ENCODE measurements at places on chromosomes 7 and 10.

GRCh38 chr10:52908478-52908877 lies 135.9 kb upstream of the MBL2 start:
- DNase-seq, result no peak

DNA sequence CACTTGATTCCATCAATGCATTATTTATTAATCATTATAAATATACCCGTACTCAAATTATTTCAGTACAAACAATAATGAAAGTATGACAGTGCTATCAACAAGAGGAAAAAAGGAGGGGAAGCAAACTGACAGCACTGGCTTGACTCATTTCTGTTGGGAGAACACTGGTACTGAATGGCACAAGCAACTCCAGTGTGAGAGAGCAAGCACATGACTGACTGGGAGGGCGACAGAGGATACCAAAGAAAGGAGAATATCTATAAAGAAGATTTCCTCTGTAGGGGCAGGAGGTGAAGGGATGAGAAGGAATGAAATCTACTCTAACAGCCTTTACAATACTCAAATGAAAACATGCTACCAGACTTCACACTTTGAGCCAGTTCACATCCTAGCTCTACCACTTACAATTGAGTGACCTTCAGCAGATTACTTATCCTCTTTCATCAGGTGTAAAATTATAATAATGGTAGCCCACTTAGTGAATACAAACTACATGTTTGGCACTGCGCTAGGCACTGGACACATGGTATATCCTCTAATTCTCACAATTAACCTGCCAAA lies 1.5 kb downstream of the USP54 start:
- DNase-seq, result peak; percentile 62

- DNase-seq, result no peak
Observed at GRCh38 chr10:56466005-56466404, 104.9 kb upstream of the ZWINT start.

- DNase-seq, result no peak
Observed at GRCh38 chr7:94393246-94394108, 1.2 kb upstream of the COL1A2 start.

GRCh38 chr7:85479918-85480643 lies 293.2 kb upstream of the SEMA3D start:
- DNase-seq, result no peak

GRCh38 chr10:131975003-131975402 lies 6.7 kb downstream of the BNIP3 start:
- no peak for DNase-seq

- DNase-seq, result peak; percentile 47
Observed at GRCh38 chr10:89373916-89374711, 3.7 kb upstream of the IFIT1B start.

- peak; percentile 83 for DNase-seq
Observed at GRCh38 chr10:101041252-101041761, 10.3 kb downstream of the SFXN3 start.

DNA sequence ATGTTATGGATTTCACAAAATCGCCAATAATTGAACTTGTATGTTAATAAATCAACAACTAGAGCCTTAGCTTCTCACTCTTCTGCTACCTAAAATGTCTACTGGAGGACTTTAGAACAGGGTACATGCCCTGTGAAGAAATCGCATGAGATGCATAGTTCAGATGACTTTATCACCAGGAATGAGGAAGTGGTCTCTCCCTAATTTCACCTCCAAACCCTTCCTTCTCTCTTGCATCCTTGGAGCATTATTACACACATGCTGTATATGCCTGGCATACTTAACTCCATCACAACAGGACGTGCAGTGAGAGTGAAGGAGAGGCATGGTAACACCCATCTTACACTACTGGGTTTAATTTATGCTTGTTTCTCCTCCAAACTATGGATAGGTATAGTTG lies 27.8 kb downstream of the RHEB start:
- DNase-seq, result peak; percentile 47

DNA sequence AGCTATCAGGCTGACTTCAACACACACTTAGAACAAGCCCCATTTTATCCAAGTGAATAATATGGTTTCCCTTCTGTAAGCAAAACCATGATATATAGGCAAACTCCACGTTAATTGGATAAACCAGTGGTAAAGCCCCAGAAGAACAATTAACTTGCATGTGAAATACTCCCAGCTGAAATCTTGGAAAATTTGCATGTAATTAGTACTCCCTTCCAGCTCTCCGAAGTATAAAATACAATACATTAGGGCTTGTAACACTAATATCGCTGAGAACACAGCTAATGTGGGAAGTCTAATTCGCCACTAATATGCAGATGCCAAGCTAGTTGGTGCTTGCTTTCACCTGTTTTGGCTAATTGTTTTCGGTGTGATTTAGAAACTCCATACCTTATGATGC lies 859.0 kb upstream of the AUTS2 start:
- no peak for DNase-seq

- DNase-seq, result no peak
Observed at GRCh38 chr7:19969859-19970493, 196.6 kb upstream of the TMEM196 start.

DNA sequence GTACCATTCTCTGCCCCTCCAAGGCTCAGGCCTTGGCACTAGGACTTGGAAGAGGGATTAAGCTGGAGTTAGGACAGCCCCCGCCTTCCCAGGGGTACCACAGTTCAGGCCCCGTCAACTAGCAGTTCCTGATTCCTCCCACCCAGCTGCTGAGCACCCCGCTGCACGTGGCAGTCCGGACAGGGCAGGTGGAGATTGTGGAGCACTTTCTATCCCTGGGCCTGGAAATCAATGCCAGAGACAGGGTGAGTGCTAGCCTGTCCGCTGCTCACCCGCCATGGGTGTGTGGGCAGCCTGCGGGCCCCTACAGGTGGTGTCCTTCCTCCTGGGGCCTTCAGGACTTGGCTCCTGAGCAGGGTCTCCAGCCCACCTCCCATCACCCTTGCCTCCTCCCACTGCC lies 2.0 kb upstream of the HOGA1 start:
- DNase-seq, result no peak

DNA sequence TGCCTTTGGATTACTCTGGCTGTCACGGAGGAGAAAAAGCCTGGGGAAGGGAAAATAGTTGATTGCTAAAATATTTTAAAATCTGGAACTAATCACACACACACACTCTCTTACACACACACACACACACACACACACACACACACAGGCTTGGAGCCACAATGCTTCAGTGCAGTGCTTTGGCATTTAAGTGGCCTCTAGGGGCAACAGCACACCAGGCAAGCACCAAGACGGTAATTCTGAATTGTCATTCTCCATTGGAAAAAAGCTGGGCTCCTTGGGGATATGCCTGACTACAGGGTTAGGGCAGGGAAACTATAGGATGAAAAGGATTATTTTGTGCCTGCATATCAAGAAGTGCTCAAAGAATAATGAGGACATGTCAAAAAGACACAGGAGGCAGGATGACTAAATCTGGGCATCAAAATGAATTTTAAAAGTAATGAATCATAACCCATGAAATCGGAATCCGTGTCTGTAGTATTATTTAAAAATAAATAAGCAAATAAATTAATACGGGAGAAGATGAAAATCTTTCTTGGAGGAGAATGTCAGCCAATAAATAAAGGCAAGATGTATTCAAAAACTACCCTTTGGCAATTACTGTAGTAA lies 30.4 kb upstream of the DDC start:
- DNase-seq, result no peak

DNA sequence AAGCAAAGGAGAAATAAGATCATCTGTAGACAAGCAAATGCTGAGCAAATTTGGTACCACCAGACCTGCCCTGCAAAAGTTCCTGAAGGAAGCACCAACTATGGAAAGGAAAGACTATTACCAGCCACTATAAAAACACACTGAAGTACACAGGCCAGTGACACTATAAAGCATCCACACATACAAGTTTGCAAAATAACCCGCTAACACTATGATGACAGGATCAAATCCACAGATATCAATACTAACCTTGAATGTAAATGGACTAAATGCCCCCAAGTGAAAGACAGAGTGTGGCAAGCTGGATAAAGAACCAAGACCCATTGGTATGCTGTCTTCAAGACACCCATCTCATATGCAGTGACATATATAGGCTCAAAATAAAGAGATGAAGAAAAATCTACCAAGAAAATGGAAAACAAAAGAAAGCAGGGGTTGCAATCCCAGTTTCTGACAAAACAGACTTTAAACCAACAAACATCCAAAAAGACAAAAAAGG lies 18.2 kb upstream of the PDK4 start:
- DNase-seq, result no peak

DNA sequence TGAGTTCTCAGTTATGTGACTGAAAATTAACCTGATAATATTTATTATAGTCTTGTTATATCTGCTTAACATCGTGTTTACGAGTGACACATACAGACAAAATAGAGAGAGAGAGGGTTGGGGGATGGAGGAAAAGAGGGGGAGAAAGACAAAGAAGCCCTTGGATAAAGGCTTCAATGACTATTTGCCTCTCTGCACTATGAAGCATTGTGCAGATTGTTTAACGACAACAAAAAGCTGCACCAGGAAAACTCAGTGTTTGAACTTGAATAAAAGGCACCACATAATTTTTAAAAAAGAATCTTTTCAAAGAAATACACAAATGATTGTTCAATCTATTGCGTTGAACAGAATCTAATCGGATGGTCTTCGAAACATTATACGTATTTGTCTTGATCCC lies 27.8 kb downstream of the MAGI2 start:
- DNase-seq, result no peak

DNA sequence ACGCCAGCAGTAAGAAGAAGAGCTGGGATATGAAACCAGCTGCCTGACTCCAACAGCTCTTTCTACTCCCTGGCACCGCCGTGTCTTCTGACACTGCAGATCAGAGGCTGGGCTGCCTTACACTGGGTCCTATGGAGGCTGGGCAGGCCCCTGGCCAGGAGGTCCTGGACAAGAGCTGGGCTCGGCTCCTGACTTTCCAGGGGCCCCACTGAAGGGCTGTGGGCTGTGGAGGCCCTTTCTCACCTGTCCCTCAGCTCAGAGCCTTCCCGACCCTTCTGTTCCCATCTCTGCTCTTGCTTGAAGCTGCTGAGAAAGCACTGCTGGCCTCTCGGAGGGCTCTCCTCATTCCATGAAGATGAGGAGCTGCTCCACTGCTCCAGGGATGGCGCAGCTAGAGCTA lies 85.9 kb upstream of the UNC5B start:
- no peak for DNase-seq

GRCh38 chr10:94108200-94108599 lies 114.5 kb downstream of the PLCE1 start:
- DNase-seq, result no peak

GRCh38 chr10:80522756-80523363 lies 14.8 kb upstream of the SH2D4B start:
- DNase-seq, result no peak

- no peak for DNase-seq
Observed at GRCh38 chr7:158083526-158084310, 503.9 kb downstream of the PTPRN2 start.

DNA sequence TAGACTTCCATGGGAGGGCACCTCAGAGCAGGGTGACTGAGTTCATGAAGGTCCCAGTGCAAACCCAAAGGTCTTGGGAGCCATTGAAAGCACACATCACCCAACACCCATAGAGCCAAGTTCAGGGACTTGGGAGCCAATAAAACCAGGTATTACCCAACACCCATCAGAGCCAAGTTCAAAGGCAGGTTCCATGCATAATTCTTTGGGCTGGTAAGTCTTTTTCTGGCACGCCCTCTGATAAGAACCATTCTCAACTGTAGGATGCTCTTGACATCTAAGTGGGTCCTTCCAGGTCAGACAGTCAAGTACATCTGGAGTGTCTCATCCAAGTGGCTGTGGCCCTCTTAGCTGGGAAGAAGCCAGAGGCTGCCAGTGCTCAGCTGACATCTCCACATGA lies 63.2 kb downstream of the EBF3 start:
- no peak for DNase-seq

DNA sequence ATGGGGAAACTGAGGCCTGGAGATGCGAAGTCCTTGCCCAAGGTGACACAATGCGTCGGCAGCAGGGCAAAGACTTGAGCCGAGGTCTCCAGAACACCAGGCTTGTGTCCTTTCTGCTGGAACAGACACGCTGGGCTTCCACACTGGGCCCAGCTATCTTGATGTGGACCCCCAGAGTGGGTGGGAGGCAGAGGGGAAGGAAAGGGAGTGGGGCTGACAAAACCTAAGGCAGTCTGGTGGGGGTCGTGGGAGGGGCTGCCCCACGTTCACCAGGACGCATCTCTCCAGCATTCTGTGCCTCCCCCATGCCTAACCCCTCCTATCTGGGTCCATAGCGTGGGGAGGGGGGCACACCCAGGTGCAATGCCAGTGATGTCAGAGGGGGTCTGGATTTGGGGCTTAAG lies 38.1 kb downstream of the PPIF start:
- no peak for DNase-seq

DNA sequence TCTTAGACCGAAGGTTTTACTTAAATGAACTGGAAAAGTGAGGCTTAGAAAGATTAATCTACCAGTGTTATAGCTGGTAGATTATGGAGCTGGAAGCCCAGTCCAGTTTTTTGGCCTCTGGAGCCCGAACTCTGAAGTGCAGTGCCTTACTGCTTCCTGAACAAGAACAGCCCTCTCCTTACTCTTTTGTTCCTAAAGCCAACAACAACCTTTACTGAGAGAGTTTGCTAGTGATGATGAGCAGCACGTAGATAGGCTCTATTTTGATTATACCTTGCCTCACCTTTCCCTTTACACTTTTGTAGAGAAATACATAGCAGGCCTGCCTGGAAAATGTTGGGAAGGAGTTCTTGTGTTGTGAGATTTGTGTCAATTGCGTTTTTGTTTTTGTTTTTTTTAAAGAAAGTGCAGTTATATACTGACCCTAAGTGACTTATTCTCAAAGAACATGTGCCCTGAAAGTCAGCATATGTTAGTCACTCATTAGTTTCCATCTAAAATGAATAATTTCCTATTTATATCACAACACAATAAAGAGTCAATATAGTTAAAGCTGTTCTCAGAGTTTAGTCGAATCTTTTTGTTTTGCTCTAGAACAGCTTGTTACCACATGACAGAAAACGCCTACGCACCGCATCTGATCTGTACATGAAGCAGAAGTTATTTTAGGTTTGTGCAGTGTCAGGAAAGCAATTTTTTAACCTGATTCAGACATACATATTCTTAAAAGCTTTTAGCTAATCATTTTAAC lies 33.0 kb downstream of the PLEKHA1 start:
- peak; percentile 67 for DNase-seq

- DNase-seq, result no peak
Observed at GRCh38 chr10:129089341-129089740, 377.7 kb upstream of the MGMT start.

Data from suppressor macrophage (primary cell).